A549 (cell line): ENCODE measurements at places on chromosomes 16 and 17. TPM values are rescaled to one million over a fixed set of nuclear protein-coding genes. Genes with fewer than 3 reads are reported as not detected.

The KRTAP1-5 gene
- not detected in 3 replicates for polyA plus RNA-seq

The NOMO2 gene
- 95.8 to 99.8 TPM (median 96.0 TPM) in 3 replicates for polyA plus RNA-seq

The CHD9NB gene
- 2.8 to 3.4 TPM (median 3.0 TPM) in 3 replicates for polyA plus RNA-seq

The DNAI2 gene
- polyA plus RNA-seq, result not detected in 3 replicates

The IL21R gene
- polyA plus RNA-seq, result 0.04 TPM in 3 replicates
